ENCODE measurements at places on chromosomes 16 and 17.

GRCh38 chr16:68259007-68259825 lies 5.1 kb upstream of the SLC7A6 start:
- DNase-seq, result no peak

GRCh38 chr17:15265131-15265530 lies at the start of gene PMP22:
Gene PMP22, minus strand, starts transcription at chr17:15265326. Its CDS starts 4,599 bp downstream, at chr17:15260727.
- peak; percentile 84 for DNase-seq

DNA sequence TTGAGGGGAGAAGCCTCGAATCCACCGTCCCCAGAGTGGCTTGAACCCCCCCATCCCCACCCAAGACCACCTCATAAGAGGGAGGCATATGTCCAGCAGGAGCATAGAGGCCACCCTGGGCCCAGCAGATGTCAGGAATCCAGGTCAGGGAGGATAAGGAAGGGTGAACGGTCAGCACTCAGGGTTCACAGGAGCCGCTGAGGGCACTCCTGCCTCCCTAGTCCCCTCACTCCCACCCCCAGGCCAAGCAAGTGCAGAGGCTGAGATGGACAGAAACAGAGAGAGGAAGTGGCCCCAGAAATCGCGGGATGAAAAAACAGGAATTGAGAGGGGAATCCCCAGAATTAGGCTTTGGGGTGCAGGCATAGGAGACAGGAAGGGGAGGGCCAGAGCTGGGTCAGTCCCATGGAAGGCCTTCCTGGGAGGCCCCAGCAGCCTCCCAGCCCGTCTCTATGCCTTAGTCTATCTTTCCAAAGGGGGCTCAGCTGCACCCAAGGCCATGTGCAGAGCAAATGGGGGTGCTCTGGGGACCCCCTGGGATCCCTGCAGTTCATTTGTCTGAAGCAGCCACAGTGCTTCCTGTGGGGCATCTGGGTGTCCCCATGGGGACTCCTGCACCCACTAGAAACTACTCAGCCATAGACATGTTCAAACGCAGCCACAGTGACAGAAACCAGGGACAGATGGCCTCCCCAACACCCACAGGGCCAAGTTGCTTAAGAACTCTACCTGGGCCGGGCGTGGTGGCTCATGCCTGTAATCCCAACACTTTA lies 1.7 kb downstream of the CMTM3 start:
- DNase-seq, result no peak

DNA sequence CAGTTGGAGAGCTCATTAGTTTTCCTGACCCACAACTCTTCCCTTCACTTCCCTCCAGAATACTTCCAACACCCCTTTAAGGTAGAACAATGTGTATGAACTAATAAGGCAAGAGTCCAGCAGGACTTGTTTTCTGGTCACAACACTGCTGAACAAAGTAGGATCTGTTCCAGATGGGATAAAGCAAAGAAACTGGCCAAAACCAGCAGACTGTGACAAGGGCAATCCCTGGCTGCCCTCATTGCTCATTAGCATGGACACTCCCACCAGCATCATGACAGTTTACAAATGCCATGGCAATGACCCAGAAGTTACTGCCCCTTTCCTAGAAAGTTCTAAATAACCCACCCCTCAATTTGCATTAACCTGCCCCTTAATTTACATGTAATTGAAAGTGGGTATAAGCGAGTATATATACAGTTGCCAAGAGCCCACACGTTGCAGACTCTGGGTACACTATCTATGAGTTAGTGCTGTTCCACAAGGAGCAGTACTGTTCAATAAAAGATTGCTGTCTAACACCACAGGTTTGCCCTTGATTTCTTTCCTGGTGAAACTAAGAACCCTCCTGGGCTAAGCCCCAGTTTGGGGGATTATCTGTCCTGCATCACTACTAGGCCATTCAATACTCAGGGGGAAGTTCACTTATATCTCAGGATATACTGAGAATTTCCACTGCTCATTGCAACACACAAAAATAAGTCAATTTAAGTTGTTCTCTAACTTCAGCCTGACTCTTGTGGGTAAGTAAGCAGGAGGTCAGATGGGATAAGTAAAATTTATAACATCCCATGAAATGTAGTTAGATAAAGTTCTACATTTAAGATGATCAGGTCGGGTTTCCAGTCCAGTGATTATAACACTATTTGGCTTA lies 82.3 kb downstream of the SSH2 start:
- no peak for DNase-seq

DNA sequence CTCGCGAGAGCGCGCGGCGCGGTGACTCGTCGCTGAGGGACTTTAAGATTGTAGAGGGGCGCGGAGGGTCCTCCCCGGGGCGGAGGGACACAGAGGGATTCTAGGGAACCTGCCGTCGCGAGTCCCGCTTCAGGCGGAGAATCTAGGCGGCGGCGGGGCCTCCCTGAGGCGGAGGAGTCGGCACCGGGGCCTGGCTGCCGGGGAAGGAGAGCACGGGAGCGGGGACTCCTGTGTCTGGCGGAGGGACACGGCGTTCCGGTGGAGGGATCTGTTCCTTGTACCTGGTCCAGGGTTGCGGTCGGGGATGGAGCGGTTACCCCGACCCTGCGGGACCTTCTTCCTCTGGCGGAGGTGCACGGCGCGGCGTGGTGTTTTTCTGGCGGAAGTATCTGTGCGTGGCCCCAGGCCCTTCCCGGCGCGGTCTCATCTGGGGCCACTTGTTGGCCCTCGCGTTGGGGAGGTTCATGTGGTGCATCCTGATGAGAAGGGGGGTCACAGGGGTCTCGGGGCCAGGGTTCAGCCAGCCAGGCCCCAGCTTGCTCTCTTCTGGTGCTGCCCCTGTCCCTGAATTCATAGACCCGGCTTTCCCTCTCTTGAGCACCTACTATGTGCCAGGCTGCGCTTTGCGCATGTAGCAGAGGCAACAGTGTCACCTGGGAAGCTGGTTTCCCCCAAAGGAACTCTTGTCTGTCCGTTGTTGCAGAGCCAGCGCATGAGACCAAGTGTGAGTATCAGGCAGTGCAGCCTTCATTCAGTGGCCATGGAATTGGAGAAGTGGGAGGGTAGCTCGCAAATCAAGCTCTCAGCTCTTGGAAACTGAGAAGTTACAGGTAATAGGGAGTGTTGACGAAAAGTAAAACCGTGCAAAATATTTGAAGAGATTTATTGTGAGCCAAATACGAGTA lies 563 bp upstream of the ZKSCAN2 start:
- no peak for DNase-seq

- no peak for DNase-seq
These were observed 101.6 kb upstream of the KIF2B start for GRCh38 chr17:53721101-53721500.

DNA sequence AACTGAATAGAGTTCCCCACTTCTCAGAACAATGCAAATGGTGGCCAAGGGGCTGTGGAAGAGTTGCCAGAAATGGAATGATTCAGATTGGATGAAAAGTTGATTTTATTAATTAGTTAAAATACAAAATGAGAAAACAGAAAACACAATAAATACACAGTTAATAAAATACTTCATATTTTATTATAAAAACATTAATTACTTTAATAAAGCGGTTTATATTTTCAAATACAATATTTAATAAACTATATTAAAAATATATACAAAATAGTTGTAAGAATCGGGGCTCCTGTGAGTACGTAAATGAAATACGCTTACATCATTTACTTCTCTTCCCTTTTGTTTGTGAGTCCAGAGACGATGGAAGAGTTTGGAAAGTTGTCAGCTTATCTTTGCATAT lies 507.6 kb downstream of the WWOX start:
- DNase-seq, result no peak

- DNase-seq, result no peak
These were observed 480 bp downstream of the MRPS7 start for GRCh38 chr17:75262112-75262606.

DNA sequence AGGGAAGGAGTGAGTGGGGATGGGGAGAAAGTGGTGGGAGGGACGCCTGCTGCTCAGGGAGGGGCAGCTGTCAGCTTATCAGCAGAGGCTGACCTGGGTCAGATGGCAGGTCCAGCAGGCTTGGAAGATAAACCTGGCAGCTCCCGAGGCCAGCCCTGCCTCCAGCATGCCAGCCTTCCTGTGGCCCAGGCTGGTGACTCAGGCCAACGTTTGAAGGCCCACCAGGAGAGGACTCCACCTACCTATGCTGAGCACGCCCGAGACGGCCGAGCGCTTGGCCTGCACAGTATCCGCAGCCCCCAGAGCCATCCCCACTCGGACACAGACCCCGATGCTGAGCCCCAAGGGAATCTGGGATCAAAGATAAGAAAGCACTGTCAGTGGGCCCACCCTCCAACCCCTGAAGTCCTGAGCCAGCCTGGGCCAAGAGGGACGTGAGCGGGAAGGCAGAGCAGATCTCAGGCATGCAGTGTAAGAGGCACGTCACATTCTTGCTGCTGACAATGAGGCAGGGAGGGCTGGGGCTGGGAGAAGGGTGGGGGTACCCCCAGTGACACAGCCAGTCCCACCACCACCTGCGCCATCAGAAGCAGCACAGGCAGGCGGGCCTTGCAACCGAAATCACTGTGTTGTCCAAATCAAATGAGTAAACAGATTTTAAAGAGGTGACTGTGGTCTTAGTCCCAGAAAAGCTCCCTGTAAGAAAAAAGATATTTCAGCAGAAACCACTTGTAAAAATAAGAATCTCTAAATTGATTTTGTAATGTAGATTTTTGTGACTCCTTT lies 12.4 kb downstream of the SLC47A2 start:
- DNase-seq, result no peak

DNA sequence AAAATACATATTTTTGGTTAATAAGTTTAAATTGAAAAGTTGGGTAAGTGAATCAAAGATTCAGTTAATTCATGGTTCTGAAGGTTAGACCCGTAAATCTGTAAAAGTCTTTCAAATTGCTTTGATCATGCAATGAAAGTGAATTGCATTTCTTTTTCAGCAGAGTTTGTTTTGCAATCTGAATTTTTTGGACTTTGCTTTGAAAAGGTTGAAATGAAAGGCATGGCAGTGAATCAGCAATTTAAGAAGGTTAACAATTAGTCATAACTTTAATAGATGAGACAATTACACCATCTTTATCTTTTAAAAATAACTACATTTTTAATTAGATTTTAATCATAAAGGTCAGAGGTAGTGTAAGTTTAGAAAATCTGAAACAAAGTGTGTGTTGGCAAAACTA lies 310.9 kb upstream of the KCNJ16 start:
- no peak for DNase-seq

DNA sequence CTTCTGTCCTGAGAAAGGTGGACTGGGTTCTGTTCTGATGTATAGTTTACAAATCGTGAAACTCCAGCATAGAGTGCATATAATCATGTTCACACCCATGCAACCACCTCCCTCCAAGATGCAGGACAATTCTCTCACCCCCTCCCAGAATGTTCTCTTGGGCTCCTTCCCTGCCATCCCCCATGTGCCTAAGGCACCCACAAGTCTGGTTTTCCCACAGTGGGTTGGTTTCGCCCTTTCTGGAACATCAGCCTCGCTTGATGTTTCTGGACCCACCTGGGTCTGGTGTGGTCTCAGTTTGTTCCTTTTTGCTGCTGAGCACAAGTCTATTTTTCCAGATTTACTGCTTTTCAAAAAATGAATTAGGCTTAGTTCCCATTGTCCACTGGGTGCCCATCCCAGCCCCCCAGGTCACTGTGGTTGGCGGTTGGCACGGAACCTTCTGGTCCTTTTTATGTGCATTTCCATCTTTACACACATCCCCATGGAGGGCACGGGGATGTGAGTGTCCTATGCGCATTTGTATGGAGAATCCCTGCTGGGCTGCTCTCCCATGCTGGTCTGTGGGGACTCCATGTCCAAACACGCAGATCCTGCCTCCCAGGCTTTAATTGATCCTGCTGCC lies 19.0 kb downstream of the MAP2K3 start:
- DNase-seq, result peak; percentile 12

- no peak for DNase-seq
These were observed 999 bp downstream of the CMC2 start for GRCh38 chr16:81005610-81006161.

DNA sequence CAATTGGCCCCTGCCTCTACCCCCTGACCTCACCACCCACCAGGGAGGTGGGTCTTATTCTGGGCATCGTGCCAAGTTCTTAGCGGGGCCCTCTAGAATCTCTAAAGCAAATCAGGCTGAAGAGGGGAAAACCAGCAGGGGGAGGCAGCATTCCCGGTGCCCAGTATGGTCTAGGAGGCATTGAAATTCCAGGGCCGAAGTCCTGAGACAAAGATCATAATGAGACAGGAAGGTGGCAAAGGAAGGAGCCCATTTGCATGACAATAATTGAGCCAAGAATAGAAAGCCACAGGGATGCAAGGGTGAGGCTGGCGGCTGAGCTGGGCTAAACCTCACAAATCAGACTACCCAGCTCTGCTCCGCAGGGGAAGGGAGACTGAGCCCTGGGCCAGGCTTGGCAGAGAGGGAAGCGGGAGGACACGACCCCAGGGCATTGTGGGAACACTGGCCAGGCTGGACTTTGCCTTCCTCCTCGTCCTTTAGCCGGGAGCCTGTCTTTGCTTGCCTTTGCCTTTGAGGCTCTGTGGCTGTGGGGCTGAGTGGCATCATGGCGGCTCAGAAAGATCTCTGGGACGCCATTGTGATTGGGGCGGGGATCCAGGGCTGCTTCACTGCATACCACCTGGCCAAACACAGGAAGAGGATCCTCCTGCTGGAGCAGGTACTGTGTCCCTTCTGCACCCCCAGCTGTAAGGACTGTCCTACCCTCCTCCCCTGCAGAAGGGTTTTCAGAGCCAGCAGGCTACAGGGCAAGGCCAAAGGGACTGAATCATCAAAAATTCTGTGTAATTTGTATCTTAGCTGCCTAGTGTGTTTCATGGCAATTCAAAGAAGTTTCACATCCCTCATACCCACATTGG lies at the start of gene PIPOX:
TSS of gene PIPOX (plus strand) at position 463 of the 860 bp plus-strand sequence. CDS start at position 548, 85 bp downstream.
- peak; percentile 50 for DNase-seq

DNA sequence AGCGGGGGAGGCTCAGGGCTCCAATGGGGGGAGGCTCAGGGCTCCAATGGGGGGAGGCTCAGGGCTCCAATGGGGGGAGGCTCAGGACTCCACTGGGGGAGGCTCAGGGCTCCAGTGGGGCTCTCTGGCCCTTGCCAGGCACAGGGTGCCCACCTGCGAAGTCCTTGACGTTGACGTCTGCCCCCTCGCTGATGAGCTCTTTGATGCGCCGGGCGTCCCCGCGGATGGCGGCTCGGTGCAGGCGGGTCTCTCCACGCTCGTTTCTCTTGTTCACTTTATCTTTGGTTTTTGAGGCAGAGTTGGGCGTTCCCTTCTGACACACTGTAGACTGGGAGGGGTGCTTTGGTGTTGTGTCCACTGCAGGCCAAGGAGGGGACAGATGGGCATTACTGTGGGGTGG lies 73.0 kb downstream of the ZNF778 start:
- DNase-seq, result no peak

DNA sequence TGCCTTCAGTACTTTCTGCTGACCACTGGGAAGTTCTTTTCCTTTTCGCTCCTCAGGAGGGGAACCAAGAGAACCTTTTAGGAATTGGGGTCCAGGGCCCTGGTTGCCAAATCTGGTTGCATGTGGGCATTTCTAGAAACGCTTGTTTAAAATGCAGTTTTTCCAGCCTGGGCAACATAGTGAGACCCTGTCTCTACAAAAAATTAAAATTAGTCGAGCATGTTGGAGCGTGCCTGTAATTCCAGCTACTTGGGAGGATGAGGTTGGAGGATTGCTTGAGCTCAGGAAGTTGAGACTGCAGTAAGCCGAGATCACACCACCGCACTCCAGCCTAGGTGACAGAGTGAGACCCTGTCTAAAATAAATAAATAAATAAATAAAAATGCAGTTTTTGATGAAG lies 1.2 kb downstream of the PNPO start:
- no peak for DNase-seq

- DNase-seq, result peak; percentile 11
These were observed 794 bp downstream of the PDE6G start for GRCh38 chr17:81655378-81656117.

All from right hindlimb (tissue), 1 donor.